Liver (tissue), 10 donors: ENCODE measurements at places on chromosomes 4 and X.

GRCh38 chrX:75625232-75625631, 102.4 kb upstream of the ZDHHC15 start:
- DNase-seq, result no peak

GRCh38 chr4:42309361-42310260, 87.7 kb upstream of the SHISA3 start:
- no peak for DNase-seq

DNA sequence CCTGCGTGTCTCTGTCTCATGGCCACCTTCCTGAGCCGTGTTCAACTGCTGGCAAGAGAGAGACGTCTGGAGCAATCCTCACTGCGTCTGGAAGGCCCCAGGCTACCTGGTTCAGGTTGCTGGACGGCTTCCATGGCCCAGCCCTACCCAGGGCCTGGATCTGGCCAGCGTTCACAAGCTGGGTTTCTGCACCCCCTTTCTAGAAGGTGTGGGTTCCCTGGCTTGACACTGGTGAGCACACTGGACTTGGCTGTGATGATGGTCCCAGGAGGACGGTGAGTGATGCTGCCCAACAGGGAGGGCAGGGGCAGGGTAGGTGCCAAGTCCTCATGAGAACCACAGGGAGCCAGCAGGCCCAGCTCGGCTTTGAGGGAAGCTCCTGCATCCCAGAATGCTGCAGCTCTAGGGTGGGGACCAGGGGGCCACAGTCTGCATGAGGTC, 63.4 kb downstream of the HTRA3 start:
- DNase-seq, result no peak

- DNase-seq, result peak; percentile 62
Observed at GRCh38 chr4:54228056-54228527, 1.0 kb upstream of the PDGFRA start.

DNA sequence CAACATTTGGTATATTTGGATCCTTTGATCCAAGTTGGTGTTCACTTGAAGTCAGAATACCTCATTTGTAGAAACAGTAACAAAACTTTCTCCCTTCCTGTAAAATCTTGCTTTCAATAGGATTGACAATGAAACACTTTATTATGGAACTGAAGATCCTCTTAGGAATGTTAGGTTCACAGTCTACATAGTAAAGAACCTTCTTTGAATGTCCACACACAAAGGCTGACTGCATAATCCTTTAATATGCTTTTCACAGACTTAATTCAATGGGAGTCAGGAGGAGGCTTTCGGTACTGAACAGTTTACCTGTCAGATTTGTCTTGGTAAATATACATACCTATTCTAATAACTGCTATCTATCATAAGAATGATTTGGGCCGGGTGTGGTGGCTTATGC, 188.5 kb downstream of the SPRY1 start:
- DNase-seq, result no peak

DNA sequence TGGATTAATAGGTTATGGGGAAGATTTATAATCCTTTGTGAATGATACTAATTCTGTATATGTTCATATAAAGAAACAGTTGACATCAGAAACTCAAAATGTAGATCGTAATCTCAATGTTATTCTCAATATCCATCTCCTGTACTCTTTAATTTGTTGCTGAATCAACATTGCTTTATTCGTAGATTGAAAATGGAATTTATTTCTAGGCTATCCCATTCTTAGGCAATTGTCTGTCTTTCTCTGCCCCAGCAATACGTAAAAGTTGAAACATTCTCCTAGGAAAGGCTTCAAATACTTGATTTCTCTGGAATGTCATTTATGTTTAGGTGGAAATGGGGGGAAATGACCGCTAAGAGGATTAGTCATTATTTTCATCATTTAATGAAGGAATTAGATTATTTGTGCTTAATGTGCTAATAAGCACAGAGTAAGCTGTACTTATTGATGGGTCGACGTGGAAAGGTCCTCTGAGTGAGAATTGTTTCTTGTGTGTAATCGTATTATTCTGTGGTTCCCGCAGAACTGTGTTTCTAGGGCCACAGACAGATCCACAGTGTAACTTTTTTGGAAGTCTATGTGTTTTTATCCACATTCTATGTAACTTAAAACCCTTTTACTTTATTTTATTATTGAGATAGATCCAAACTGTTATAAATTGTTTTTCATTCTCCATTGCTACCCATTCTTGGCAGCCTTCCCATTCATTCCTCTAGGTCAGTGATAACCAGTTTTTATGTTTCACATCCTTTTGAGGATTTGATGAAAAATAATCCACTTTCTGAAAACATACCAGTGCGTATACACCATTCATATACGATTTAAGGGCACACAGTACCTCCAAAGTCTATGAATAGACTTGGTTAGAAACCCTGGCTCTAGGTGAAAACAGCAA, 262.9 kb downstream of the ARHGAP10 start:
- no peak for DNase-seq

DNA sequence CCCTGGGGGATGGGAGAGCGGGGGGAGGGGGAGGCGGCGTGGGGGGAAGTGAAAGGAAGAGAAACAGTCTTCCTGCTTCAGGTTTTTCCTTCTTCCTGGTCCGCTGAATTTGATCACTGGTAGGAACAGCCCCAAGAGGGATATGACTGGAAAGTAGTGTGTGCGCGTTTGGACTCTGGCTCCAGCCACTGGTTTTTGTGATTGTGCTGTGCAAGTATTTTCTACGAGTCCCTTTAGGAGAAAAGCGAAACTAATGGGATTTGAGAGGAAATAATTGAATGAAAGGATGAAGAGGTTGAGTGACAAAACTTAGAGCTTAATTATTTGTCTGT, 836 bp downstream of the PRRG1 start:
- no peak for DNase-seq

DNA sequence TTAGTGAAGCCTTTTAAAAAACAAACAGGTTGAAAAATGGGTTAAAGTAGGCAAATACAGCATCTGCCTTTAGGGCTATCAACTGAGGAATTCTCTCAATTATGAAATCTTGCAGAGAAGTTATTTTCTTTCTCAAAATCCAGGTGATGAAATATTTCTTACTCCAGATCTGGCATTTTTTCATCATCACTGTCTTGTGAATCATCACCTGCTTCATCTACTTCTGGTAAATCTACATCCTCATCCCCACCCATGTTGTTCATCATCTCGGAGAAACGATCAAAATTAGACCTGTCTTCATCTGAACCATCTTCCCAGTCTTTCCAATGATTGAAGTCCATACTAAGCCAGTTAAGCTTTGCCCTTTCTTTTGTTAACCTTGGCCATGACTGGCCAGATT, 33.3 kb upstream of the HPF1 start:
- DNase-seq, result no peak

DNA sequence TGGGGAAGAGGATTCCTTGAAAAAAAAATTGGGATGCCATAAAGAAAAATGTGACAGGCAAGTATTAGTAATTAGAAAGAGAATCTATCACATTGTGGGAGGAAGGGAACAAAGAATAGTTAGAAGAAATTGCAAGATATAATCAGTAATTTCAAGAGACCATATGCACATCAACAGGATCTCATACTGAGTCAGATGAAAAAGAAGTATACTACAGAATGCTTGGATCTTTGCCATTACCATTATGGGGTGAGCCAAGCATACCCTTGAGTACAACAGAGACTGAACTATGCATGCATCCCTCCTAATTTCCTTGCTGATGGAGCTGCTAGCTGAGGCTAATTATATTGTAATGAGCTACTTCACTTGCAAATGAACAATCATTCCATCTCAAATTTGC, 287.6 kb downstream of the PAPSS1 start:
- DNase-seq, result no peak

- no peak for DNase-seq
Observed at GRCh38 chrX:22296871-22297270, 24.2 kb downstream of the CBLL2 start.

GRCh38 chr4:87978681-87979080, 3.2 kb downstream of the SPP1 start:
- DNase-seq, result no peak

GRCh38 chr4:138826322-138826721, 189.3 kb upstream of the NOCT start:
- DNase-seq, result no peak

DNA sequence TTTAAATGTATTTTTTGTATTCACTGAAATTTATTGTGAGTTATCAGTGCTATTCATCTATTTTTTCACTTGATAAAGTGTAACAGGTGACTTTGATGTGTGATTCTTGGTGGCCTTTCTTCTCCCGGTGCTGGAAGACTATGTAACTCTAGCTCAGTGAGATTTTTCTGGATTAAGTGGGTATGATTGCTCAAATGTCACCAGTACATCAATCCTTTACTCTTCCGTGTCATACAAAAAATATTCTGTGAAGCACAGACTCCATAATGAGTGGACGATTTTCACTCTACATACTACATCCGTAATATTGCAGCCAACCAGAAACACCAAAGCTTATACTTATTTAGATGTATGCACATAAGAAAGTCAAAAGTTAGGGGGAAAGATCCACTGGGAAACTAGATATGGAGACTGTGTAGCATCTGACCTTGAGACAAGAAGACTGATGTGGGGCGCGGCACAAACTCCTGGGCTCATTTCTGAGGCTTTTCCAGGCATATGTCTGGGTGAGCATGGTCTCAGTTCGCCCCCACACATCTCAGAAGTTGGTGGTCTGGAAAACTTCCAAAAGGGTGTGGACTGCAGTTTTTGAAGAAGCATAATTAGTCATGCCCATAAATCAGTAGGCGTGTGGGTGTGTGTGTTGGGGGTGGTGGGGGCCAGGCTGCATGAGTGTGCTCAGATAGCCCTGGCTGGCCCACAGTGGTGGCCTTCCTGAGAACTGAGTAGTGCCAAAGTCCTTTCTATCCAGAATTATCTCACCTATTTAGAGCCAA, 53.9 kb upstream of the TENM3 start:
- DNase-seq, result no peak

GRCh38 chrX:153582896-153583295, 16.0 kb downstream of the CCNQ start:
- DNase-seq, result no peak

GRCh38 chrX:154036513-154036912, 16.8 kb upstream of the IRAK1 start:
- no peak for DNase-seq

- DNase-seq, result no peak
Observed at GRCh38 chrX:1564750-1565683, 26.4 kb upstream of the AKAP17A start.

DNA sequence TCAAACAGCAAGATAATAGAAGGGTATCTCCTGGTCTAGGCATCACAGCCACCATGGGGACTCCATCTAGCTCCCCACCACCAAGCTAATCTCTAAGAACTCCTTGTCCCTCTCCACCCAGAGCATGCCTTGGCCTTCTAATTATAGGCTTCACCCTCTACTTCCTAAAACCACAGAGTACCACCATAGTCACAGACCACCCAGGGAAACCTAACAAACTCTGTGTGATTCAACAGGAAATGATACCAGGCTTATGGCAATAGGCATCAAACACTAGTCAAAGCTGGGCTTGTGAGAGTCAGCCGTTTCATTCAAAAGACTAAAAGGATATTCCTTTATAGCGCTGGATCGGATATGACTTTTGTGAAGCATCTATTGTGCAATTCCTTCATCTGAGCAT, 91.5 kb upstream of the NALF2 start:
- DNase-seq, result no peak

DNA sequence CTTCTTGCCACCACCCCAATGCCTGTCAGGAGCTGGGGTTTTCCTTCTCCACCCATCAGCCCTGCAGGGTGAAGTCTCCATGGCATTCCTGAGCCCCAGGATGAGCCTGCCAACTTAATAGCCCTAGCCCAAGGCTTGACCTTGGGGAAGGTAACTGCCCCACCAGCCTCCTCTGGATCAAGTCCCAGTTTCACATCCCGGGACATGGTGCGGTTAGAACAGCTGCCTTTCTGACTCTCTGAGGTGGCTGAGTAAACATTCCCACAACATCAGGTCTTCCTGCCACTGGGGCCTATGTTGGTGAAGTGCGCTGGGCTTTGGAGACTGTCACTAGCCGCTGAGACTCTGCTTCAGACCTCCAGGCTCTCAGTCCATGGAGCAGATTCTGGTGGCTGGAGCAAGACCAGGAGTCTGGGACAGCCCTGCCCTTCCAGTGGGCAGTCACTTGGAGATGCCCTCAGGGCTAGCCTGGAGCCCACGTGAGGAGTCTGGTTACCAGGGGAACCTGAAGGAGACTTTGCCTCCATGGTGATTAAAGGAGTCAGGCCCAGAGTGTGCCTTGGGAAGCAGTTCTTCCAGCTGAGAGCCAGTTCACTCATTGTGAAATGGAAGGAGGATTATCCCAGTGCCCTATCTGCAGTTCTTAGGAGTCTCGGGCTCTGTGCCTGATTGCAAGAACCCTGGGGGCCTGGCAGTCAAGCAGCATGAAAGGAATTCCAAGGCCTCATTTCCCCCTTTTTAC, 56.8 kb downstream of the SMIM20 start:
- DNase-seq, result no peak

DNA sequence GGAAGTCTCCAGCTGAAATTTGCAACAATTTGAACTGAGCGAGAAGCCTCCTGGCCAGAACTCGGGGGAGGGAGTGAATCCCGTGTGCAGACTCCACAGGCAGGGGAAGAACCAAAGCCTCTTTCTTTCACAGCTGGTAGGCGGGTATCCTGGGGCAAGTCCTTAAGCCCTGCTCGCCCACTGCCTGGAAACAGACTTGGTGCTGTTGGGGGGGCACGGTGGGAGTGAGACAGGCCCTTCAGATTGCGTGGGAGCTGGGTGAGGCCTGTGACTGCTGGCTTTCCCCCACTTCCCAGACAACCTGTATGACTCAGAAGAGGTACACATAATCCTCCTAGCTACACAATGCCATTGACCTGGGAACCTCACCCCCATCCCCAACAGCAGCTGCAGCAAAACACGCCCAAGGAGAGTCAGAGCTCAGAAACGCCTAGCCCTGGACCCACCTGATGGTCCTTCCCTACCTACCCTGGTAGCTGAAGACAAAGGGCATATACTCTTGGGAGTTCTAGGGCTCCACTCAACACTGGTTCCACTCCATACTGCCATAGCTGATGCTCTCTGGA, 22.4 kb upstream of the RLIM start:
- DNase-seq, result no peak

- DNase-seq, result no peak
Observed at GRCh38 chr4:121266982-121267381, 102.9 kb upstream of the TNIP3 start.

DNA sequence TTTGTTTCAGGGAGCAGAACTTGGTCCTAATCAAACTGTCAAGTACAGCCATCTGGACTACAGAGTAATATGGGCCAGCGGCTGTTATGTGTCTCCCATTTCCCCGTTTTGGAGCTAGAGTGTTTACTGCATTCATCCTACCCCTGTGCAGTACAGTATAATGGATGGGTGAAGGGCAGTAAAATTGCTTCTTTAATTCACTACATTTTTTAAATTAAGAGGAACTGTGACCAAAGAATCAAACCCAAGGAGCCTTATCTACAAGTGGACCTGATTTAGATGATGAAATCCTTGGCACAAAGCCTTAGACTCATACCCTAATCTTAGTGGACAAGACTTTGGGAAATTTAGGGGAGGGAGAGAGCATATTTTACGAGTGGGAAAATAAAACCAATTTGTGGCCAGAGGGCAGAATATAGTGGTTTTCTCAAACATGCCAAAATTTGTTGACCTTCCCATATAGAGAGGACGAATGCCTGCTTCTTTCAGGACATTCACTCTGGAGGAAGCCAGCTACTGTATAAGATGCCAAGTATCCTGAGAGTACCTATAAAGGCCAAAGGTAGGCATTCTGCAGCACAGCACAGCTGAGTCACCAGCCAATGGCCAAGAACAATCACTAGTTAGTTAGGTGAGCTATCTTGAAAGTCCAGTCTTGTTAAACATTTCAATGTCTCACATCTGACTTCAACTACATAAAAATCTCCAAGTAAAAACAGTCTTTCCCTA, 253.8 kb upstream of the KCNIP4 start:
- no peak for DNase-seq
